ENCODE measurements at places on chromosomes 2 and 18.

DNA sequence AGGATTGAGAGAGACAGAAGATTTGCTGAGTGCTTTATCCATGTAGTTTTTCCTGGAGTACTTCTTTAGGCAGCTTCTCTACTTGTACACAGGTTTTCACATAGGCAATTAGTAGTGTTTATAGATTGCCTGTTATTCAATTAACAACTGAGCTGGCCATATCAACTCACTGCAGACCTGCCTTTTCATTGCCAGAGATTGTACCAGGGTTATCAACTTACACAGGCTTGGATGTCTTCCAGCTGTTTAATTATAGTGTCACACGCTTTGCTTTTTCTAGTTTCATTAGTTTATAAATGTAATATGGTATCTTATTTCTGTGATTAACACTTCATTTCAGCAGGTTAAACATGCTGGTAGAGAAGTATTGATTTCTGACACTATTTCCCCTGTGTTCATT lies 125.9 kb downstream of the GPD2 start:
- H3K27ac ChIP-seq, result no peak overlapping the region
- no peaks in the 10 kb centered on the region for H3K4me1 ChIP-seq
- DNase-seq, result no peak
- no peak overlapping the region for H3K4me3 ChIP-seq
- H3K36me3 ChIP-seq, result no peaks in the 10 kb centered on the region

GRCh38 chr2:214311031-214311533 lies 99.8 kb upstream of the VWC2L start:
- no peaks in the 10 kb centered on the region for H3K27me3 ChIP-seq
- no peak for DNase-seq
- H3K4me1 ChIP-seq, result no peaks in the 10 kb centered on the region
- H3K27ac ChIP-seq, result no peak overlapping the region
- H3K4me3 ChIP-seq, result no peak overlapping the region

DNA sequence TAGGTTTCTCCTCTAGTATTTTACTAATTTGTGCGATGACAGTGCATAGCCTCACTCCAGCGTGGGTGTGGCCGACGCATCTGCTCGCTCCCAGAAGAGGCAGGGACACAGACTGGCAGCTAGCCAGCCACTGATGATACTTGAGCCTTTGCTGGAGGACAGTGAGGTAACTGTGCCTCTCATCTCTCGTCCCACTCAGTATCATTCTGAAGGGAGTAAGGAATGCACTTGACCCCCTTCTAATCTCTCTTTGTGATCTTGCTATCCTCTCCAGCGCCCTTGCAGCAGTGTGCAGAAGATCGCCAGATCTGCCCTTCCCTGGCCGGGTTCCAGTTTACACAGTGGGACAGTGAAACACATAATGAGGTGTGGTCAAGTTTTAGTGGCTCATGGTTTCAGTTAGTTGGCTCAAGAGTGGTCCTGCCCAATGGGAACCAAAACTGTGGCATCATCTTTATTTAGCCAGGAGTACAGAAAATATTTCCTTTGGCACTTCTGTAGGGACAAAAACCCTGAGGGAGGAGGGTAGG lies 17.5 kb downstream of the NCAPH start:
- DNase-seq, result peak; percentile 68
- H3K36me3 ChIP-seq, result no peaks in the 10 kb centered on the region
- H3K27ac ChIP-seq, result peak overlapping the region; percentile 68
- no peaks in the 10 kb centered on the region for H3K27me3 ChIP-seq
- H3K4me3 ChIP-seq, result no peak overlapping the region

GRCh38 chr18:55338978-55339650 lies 248.9 kb downstream of the TCF4 start:
- peak overlapping the region; percentile 63 for H3K27ac ChIP-seq
- no peak for DNase-seq
- H3K4me3 ChIP-seq, result no peak overlapping the region
- H3K27me3 ChIP-seq, result no peaks in the 10 kb centered on the region
- H3K4me1 ChIP-seq, result no peaks in the 10 kb centered on the region

- no peaks in the 10 kb centered on the region for H3K4me1 ChIP-seq
- H3K36me3 ChIP-seq, result no peaks in the 10 kb centered on the region
- H3K27ac ChIP-seq, result no peak overlapping the region
- DNase-seq, result no peak
These were observed 1455.5 kb upstream of the ZEB2 start for GRCh38 chr2:145975406-145975805.

- H3K4me3 ChIP-seq, result no peak overlapping the region
- H3K27ac ChIP-seq, result peak overlapping the region; percentile 62
- no peak for DNase-seq
- no peaks in the 10 kb centered on the region for H3K36me3 ChIP-seq
These were observed 57.8 kb downstream of the CYB5A start for GRCh38 chr18:74233933-74234325.

GRCh38 chr2:217632043-217632442 lies 370.8 kb downstream of the TNS1 start:
- H3K36me3 ChIP-seq, result no peaks in the 10 kb centered on the region
- no peaks in the 10 kb centered on the region for H3K27me3 ChIP-seq
- H3K4me3 ChIP-seq, result no peak overlapping the region
- no peak for DNase-seq
- peaks cover 4% of the 10 kb centered on the region for H3K4me1 ChIP-seq

GRCh38 chr2:221629468-221629867 lies 57.4 kb upstream of the EPHA4 start:
- H3K4me1 ChIP-seq, result no peaks in the 10 kb centered on the region
- no peaks in the 10 kb centered on the region for H3K36me3 ChIP-seq
- no peak for DNase-seq
- no peak overlapping the region for H3K4me3 ChIP-seq

DNA sequence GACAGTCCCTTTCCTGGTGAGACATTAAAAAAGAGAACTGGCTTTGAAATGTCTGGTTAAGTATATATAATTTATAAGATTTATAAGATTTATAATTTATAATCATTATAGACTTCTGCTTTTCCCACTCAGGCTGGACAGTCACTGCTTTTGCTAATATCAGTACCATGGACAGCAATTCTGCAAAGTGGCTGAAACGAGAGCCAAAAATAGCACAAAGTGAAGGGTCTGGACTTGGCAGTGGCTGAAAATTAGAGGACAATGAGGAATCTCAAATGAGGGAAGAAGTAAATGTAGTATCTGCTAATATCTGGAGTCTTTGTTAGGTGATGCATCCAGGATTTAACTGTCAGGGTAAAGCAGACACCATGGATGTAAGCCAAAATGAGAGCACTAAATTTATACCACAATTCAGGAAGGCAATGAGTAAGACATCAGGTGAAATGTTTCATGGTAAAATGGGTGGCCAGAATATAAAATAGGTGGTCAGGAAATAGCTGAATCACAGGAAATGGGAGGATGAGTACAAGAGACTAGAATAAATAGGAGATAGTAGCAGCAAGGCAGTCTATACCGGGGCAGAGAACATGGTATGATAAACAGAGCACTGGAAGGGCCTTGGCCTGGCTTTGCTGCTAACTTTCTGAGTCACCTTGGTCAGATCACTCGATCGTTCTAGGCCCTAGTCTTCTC lies 39.6 kb upstream of the BOD1L2 start:
- DNase-seq, result no peak
- no peaks in the 10 kb centered on the region for H3K36me3 ChIP-seq
- no peaks in the 10 kb centered on the region for H3K4me1 ChIP-seq
- H3K27me3 ChIP-seq, result no peaks in the 10 kb centered on the region

- no peak overlapping the region for H3K27ac ChIP-seq
- H3K4me1 ChIP-seq, result no peaks in the 10 kb centered on the region
- H3K36me3 ChIP-seq, result no peaks in the 10 kb centered on the region
- H3K27me3 ChIP-seq, result no peaks in the 10 kb centered on the region
These were observed 1257.8 kb upstream of the NRXN1 start for GRCh38 chr2:52289741-52290140.

DNA sequence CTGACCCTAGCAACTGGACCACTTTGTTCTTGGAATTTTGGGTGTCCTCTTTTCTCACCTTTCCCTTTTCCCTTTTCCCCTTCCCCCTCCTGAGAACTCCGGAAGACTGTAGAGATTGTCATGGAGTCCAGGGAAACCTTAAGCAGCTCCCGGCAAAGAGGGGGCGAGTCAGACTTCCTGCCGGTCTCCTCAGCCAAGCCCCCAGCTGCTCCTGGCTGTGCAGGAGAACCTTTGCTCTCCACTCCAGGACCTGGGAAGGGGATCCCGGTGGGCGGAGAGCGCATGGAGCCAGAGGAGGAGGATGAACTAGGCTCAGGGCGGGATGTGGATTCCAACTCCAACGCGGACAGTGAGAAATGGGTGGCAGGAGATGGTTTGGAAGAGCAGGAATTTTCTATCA lies 20.5 kb downstream of the SETBP1 start:
- peaks cover 11% of the 10 kb centered on the region for H3K4me1 ChIP-seq
- no peak for DNase-seq
- H3K27ac ChIP-seq, result peak overlapping the region; percentile 78
- H3K4me3 ChIP-seq, result no peak overlapping the region
- no peaks in the 10 kb centered on the region for H3K27me3 ChIP-seq

DNA sequence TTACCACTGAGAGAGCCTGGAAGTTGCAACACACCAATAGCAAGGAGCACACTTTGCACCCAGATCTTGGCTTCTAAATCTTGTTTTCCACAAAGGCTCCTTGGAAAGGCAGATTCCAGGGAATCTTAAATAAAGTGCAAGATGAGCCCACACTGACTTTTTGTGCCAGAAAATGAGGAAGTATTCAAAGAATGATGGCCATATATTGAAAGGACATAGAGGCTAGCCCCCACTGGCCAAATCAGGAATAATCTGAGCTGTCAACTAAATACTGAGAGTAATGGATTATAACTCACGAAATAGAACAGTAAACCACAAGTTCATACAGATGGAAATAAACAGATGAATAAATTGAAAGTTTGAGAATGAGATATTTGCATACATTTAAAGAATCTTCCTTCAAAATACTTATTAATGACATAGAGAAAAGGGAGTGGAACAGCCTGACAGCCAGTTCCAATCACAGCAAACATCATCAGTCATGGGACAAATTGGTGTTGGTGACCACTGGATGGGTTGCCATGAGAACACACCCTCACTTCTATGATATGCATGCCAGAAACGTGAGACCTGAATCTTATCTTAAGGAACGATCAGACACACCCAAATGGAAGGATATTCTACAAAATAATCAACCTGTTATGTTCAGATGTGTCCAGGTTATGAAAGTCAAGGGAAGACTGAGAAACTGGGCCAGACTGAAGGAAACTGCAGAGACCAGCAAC lies 12.2 kb upstream of the ACKR3 start:
- H3K27me3 ChIP-seq, result no peaks in the 10 kb centered on the region
- no peaks in the 10 kb centered on the region for H3K4me1 ChIP-seq
- H3K4me3 ChIP-seq, result no peak overlapping the region
- H3K27ac ChIP-seq, result no peak overlapping the region
- no peak for DNase-seq

DNA sequence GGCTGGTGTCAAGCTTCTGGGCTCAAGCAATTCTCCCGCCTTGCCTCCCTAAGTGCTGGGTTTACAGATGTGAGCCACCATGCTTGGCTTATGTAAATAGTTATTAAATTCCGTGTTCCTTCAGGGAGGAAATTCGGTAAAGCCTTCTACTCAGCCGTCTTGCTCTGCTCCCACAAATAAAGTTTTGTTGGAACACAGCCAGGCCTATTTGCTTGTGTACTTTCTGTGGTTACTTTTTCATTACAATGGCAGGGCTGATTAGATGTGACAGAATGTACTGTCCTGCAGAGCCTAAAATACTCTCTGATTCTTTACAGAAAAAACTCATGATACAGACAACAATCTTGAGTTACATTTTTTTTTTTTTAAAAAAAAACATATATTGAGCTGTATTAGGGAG lies 68.8 kb upstream of the TACR1 start:
- no peaks in the 10 kb centered on the region for H3K27me3 ChIP-seq
- H3K4me1 ChIP-seq, result no peaks in the 10 kb centered on the region
- no peak overlapping the region for H3K27ac ChIP-seq
- DNase-seq, result no peak

DNA sequence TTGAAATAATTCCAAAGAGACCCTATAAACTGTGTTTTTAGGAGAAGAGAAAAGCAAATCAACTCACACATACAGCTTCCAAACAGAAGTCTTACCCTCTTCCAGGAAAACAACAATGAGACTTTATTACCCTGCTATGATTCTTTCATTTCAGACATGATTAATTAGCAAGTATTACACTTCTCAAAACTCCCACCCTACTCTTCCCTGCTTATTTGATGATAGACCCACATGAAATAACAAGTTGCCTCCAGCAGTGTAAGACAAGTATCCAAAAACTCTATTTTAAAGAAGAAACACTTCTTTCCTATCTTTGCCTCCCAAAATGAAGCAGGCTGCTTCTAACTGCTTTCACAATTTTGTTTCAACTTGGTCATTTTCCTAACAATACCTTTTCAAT lies 4.1 kb downstream of the FIGN start:
- H3K4me3 ChIP-seq, result no peak overlapping the region

DNA sequence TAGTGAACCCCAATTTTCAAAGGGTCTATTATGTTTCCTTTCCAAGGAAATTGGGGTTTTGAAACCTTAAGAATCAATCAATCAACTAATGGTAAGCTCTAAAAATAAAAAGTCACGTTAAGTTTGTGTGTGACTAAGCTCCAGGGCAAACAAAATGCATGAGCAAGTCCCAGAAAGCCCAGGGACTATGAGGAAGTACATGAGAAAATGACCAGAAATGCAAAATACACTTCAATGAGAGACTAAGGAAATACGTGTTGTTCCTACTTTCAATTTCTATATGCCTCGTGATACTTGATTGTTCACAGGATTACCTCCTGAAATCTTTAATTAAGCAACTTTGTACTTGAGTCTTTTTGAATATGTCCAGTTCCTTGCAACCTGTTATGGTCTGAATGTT lies 684.4 kb upstream of the SYT4 start:
- H3K4me1 ChIP-seq, result no peaks in the 10 kb centered on the region
- H3K4me3 ChIP-seq, result no peak overlapping the region
- H3K27me3 ChIP-seq, result no peaks in the 10 kb centered on the region
- H3K36me3 ChIP-seq, result no peaks in the 10 kb centered on the region

- H3K27ac ChIP-seq, result no peak overlapping the region
- H3K4me3 ChIP-seq, result no peak overlapping the region
- H3K4me1 ChIP-seq, result no peaks in the 10 kb centered on the region
- no peaks in the 10 kb centered on the region for H3K36me3 ChIP-seq
These were observed 216.8 kb downstream of the EIPR1 start for GRCh38 chr2:3160751-3161330.

DNA sequence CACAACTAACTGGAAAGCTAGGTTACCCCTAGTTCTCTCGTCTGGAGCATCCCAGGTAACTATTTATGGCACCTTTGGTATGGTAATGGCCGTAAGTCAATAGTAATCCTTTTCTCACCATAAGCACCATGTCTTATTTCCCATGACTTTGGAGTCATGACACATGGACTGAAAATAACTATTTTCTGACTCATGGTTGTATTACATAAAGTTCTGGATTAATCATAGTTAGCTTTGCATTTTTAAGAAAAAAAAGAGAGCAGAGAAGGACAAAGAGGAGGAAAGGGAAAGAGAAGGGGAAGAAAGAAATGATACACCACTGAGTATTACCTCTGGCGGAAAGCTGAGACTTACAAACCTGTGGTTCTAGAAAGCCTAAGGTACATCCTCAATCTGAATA lies 99.3 kb downstream of the BIN1 start:
- H3K4me1 ChIP-seq, result no peaks in the 10 kb centered on the region
- no peaks in the 10 kb centered on the region for H3K27me3 ChIP-seq
- H3K27ac ChIP-seq, result no peak overlapping the region
- DNase-seq, result no peak
- H3K36me3 ChIP-seq, result no peaks in the 10 kb centered on the region

- H3K27me3 ChIP-seq, result no peaks in the 10 kb centered on the region
- no peaks in the 10 kb centered on the region for H3K36me3 ChIP-seq
- DNase-seq, result no peak
- H3K4me1 ChIP-seq, result no peaks in the 10 kb centered on the region
- H3K4me3 ChIP-seq, result no peak overlapping the region
These were observed 199.3 kb upstream of the MYT1L start for GRCh38 chr2:2530334-2530733.

- DNase-seq, result no peak
- H3K4me3 ChIP-seq, result no peak overlapping the region
These were observed 30.3 kb downstream of the MOGAT1 start for GRCh38 chr2:222701721-222702131.

Measured in uterus (tissue), 4 donors.